Stimulated activated CD4-positive, alpha-beta T cell treated with anti-CD3 and anti-CD28 coated beads, Interleukin-4, amount 100 ng/mL, for 1 hour (primary cell): ENCODE measurements at places on chromosomes 7 and 10.

- DNase-seq = no peak
Observed at GRCh38 chr10:125002423-125003145, 60.7 kb downstream of the ZRANB1 start.

DNA sequence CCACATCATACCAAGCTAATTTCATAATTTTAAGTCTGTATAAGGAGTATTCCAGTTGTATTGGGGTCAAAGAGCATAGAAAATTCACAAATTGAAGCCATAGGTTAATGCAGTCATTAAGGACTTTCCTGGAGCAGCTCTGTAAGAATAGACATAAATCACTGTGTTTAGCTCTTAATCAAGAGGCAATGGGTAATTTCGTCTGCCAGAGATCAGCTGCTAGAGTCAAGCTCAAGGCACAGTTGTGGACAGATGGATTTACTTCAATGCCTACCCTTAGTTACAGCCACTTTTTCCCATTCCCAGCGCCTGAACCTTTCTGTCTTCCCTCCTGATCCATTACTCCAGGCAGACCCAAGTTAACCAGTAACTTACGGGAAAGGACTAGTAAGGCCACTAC, 40.6 kb upstream of the AGBL3 start:
- no peak for DNase-seq

DNA sequence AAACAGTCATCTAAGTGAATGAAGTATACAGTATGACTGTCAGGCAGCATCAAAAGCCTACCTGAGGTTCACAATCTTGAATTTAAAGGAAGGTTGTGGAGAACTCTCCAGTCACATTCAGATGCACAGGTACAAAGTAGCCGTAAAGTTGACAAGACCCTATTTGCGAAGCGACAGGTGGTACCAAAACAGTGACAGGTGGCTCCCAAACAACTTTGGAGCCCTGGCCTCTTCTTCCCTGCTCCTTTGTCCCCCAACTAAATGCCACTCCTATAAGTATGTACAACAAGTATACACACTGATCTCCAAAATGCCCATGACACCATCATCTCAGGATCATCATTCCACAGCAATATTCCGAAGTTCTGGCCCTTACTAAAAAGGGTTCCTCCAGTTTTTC, 53.5 kb downstream of the USP6NL start:
- DNase-seq = no peak

- DNase-seq = no peak
Observed at GRCh38 chr10:44787480-44788075, 123.6 kb upstream of the TMEM72 start.

DNA sequence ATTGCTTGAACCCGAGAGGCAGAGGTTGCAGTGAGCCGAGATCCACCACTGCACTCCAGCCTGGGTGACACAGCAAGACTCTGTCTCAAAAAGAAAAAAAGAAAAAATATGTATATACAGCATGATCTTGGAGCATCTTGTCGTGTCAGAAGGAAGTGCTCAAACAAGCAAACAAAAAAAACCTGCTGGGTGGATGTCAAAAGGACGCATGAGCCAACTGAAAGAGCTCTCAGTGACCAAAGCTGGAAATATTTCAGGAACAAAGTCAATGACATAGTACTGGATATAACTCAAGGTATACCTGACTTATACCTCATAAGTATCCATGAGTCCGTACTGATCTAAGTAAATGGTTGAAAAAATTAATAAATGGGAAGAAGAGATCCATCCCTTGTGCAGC, 94.6 kb upstream of the ANLN start:
- no peak for DNase-seq

- no peak for DNase-seq
Observed at GRCh38 chr10:126384269-126384873, 3.9 kb downstream of the ADAM12 start.

GRCh38 chr10:76905251-76905650, 732.4 kb downstream of the KCNMA1 start:
- no peak for DNase-seq

DNA sequence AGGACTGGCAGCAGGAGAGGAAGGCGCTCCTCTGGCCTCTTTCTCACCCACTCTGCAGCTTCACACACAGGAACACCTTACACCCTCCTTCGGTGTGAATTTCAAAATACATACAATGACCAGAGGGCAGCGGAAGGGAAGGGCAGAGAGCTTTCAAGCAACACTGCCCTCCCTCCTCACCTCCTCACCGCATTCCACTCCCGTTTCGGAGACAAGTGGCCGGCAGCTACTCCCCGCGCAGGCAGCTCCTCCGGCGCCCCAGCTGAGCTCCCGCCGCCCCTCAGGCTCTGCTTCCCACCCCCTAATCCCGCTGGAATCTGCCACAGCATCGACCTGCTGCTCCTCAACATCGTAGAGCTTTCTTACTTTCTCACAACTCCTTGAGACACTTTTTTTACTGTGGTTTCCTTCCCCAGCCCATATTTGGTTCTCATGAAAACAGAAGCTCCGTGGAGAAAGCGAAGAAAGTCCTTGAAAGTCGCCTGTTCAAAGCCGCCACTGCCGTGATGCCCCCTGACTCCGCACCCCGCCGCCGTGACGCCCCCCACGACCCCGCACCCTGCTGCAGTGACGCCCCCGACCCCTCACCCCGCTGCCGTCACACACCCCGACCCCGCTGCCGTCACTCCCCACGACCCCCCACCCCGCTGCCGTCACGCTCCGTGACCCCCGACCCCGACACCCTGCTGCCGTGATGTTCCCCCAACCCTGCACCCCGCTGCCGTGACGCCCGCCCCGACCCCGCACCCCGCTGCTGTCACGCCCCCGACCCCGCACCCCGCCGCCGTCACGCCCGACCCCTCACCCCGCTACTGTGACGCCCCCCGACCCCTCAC, 14.6 kb upstream of the GPER1 start:
- DNase-seq = no peak
